Naive thymus-derived CD8-positive, alpha-beta T cell (primary cell): ENCODE measurements at places on chromosomes 2 and 18. TPM values are rescaled to one million over a fixed set of nuclear protein-coding genes. Genes with fewer than 3 reads are reported as not detected.

DNA sequence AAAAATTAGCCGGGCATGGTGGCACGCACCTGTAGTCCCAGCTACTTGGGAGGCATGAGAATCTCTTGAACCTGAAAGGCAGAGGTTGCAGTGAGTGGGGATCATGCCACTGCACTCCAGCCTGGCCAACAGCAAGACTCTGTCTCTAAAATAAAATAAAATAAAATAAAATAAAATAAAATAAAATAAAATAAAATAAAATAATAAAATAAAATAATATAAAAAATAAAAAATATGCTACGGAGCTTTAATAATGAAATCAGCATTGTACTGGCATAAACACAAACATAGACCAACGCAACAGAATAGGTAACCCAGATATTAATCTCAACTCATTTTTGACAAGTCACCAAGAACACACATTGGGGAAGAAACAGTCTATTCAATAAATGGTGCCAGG is 973.4 kb upstream of the SOX11 start:
- no peak for DNase-seq

DNA sequence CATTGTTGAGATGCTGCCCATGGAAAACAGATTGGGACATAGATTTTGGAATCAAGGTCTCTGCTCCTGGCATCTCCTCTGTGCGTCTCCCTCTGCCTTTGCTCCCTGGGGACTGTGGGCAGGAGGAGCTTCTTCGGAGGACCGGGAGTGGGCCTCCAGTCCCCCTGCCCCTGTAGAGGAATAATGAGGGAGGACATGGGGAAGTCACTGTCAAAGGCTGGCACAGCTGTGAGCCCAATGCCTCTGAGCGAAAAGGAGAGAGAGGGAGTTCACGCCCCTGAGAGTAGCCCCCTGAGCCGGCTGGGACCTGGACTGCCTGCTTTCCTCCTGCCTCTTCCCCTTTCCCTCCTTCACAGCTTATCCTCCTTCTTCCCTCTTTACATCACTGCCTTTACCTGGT is 195.0 kb downstream of the LOXHD1 start:
- DNase-seq: no peak

- DNase-seq: no peak
These were observed 60.5 kb downstream of the NCAPH start for GRCh38 chr2:96396095-96396494.

DNA sequence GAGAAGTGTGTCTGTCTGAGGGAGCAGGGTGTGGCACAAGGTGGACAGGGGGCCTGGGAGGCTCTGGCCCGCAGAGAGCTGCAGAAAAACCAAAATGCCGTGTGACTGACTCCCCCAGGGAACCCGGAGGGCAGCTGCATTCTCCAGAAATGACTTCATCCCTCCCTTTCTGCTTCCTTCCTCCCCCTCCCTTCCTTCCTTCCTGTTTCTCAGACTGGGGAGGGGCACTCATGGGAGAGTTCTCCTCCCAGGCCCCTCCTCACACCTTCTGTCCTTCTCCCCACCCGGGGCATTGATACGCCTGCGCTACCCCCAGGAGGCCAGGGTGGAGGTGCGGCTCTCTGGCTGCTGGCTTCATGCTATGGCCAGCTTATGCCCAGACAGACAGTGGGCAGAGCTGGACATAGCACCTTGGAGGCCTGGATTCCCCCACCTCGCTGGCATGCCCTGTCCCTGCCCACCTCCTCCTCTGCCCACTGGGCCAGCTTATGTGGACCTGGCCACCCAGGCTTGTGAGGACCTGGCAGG is 8.2 kb upstream of the GPR17 start:
- no peak for DNase-seq

DNA sequence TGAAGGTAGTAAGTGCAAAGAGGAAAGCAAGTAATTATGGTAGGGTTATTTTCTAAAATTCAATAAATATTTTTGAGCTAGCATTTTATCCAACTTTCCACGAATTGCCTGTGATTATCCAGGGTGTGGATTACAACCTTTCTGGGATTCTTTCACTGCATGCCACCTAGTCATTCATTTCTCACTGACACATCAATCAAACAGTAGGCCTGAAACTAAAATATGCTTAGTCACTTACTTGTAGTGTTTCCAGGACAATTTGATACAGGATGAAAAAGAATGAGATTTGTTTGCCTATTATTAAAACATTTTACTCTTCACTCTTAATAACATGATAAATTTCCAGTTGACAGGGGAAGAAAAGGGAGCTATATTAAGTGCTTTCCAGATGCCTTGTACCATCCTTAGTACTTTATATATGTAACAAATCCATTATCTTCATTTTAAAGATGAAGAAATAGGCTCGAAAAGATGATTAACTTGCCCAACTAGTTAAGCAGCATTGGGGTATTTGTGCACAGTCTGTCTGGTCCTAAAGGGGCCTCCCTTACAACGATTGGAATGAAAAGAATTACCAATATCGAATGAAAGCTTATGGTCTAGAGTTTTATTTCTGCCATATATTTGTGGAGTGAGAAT is 70.4 kb downstream of the KCTD1 start:
- DNase-seq: no peak

- no peak for DNase-seq
These were observed 140.4 kb downstream of the FAM161A start for GRCh38 chr2:61713457-61713856.

Gene ZNF396
- polyA plus RNA-seq: 1.7 TPM

Gene GALR1
- not detected for polyA plus RNA-seq

DNA sequence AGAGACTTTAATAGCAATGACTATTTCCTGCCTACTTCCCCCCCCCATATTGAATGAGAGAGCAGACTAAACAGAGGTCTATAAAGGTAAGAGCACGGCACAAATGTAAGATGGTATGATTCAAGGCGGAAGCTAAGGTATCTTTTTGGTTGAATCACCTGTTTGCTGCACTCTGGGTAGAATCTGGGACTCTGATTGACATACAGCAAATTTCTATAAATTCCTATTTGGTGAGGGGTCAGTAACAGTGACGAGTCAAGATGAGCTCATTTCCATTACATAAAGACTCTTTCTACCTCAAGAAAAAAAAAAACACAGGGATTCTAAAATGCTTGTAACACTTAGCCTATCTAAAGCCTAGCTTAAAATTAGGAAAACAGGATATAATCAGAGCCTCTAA is 297.3 kb downstream of the TNS1 start:
- no peak for DNase-seq

Gene ITGB1BP1
- 136 TPM for polyA plus RNA-seq

Gene MYO3B
- not detected for polyA plus RNA-seq

DNA sequence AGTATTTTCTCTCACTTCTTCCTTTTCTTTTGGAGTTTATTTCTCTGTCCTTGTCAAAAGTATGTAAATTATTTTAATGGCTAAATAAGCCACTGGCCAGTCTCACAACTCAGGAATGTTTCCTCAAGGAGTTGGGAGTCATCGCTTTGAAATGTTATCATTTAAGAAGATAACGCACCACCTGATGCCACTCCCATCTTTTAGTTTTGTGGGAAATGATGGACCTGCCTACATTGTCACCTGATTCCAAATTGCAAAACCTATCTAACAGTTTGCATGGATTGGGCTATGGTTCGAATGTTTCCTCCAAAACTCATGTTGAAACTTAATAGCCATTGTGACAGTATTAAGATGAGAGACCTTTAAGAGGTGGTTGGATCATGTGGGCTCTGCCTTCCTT is 32.4 kb upstream of the PPM1B start:
- no peak for DNase-seq

Gene UGT1A10
- not detected for polyA plus RNA-seq

GRCh38 chr2:117940436-117940835 is 73.4 kb downstream of the CCDC93 start:
- DNase-seq: no peak

DNA sequence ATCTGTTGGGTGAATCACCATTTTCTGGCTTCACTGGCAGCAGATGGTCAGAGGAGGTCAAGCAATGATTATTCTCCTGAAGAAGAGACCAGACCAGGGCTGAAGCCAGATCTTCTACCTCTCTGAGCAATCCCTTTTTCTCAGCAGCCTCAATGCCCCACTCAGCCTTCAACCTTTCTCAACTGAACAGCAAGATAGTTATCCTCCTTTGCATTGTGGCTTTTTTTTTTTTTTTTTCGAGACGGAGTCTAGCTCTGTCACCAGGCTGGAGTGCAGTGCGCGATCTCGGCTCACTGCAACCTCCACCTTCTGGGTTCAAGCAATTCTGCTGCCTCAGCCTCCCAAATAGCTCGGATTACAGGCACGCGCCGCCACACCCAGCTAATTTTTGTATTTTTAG is 50.5 kb downstream of the ZFP36L2 start:
- no peak for DNase-seq

- no peak for DNase-seq
These were observed 4.7 kb upstream of the HPCAL1 start for GRCh38 chr2:10297959-10298531.

DNA sequence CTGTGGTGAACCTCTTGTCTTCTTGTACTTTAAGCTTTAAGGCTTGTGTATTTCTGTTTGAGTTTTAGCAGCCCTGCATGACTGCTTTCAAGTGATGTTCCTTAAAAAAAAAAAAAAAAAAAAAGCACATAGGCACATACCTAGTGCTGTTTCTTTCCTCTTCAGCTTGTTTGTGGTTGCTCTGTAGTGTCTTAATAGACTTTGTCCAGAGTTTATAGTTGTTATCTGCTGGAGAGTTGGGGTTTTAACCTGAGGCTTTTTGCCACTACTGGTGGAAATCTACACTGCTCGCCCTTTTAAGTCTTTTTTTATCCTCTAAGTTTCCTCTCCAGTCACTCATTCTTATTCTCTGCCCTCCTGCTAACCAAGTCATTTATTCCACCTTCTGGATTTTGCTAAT is 34.5 kb downstream of the AGFG1 start:
- no peak for DNase-seq

Gene NT5C1B
- 0.57 TPM for polyA plus RNA-seq

DNA sequence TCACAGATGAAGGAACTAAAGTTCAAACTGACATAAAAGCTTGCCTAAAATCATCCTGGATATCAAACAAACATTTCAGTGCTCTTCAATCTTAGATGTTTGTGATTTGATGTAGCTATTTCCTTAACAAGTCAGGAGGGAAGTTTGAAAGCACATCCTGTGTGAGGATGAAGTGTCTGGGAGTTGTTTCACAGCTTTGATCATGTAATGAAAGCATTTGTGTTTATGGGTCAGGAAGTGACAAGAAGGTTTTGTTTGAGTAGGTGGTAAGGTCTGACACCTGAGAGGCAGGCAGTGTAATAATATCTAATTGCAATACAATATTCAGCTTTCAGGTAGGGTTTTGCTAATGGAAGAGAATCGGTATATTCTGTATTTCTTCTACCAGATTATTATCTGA is 26.0 kb upstream of the CSRNP3 start:
- no peak for DNase-seq

DNA sequence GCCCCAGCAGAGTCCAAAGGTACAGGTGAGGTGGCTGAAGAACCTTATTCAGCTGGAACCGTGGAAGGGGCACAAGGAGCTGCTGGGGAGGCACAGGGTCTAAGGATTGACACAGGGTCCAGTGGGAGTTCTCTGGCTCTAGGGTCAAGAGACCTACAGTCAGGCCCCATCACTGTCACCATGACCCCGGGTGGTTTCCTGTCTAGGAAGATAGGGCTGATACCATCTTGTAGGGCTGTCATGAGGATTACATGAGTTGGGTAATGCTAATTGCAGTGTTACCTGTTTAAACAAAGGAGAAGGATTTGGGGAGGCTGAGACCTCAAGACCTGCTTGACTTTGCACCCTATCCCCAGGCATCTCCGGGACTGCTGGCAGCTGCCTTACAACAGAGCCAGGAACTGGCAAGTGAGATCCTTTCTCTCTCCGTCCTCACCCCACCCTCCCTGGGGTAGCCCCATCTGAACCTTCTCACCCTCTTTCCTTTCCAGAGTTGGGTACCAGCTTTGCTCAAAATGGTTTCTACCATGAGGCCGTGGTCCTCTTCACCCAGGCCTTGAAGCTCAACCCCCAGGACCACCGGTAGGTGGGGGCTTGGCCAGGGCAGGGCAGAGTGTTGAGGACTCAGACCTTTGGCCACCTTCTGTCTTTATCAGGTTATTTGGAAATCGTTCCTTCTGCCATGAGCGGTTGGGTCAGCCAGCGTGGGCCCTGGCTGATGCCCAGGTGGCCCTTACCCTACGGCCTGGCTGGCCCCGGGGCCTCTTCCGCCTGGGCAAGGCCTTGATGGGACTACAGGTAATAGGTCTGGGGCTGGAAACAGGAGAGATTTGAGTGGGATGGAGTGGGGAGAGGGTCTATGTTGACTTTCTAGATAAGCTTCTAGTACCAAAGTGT is 7.5 kb downstream of the LBX2 start:
- no peak for DNase-seq

DNA sequence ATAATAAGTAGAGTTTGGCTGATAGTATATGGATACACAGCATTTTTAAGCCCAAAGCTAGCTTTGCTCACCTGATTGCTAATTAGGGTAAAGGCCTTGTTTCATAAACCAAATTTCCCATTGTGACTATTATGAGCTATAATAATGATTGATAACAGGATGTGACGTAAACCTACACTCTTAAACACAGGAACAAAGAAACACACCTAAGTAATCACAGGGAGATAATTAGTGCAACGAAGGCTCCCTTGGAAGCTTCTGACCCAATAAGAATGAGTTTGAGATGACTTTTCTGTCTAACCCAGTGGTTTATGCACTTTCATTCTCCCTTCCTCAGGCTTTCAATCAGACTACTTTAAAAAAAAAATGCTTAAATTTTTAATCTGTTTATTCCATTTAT is 683.2 kb downstream of the SATB2 start:
- no peak for DNase-seq

- no peak for DNase-seq
These were observed 12.2 kb downstream of the HRH4 start for GRCh38 chr18:24472591-24472990.

DNA sequence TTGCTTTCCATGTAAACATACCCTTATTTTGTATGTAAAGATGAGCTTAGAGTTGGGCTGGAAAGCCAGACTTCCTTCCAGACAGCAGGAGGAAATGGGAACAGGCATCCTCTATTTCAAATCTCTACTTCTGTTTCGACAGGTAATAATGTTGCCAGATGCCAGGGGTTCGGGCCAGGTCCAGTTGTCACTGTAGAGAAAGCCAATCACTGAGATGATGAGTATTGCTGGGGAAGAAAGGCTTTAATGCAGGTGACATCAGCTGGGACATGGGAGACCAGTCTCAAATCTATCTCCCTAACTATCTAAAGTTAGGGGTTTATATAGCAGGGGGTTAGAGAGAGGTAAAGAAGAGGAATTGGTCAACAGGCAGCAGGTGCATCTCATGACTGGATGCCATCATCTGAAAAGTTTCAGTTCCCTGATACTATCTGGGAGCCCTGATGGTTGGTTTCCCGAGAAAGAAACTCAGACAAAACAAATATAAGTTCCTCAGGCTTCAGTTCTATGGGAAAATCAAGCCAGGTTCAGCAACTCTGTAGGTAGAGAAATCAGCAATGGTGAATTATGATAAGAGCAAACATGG is 9.3 kb upstream of the MTCL1 start:
- DNase-seq: no peak

GRCh38 chr18:10258836-10259474 is 195.5 kb upstream of the APCDD1 start:
- DNase-seq: no peak

DNA sequence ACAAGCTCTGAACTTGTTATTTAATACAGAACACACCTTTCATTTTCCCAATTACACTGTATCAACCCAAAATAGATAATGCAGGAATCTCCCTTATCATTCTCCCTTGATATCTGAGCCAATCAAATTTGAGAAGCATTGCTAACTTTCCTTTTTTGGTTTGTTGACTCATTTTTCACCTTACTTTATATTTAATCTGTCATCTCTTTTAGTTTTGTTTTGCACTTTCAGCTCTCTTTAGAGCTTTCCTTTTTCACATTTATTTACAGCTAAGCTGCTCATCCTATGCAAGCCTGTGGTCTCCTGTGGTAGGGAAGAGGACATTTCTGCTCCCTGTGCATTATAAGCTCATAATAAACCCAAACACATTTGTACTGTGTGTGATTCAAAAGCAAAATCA is 50.1 kb downstream of the ITGAV start:
- DNase-seq: no peak
